ENCODE measurements at places on chromosomes 1 and 21. TPM values are rescaled to one million over a fixed set of nuclear protein-coding genes. Genes with fewer than 3 reads are reported as not detected.

VWA1 gene
- not detected for total RNA-seq

OR10J1 gene
- not detected for total RNA-seq

SHE gene
- not detected for total RNA-seq

PITHD1 gene
- 76.0 TPM for total RNA-seq

NPHS2 gene
- total RNA-seq, result not detected

RGS13 gene
- not detected for total RNA-seq

TFF2 gene
- not detected for total RNA-seq

Data from naive thymus-derived CD4-positive, alpha-beta T cell (primary cell).